ENCODE measurements at places on chromosomes 5 and 9.

DNA sequence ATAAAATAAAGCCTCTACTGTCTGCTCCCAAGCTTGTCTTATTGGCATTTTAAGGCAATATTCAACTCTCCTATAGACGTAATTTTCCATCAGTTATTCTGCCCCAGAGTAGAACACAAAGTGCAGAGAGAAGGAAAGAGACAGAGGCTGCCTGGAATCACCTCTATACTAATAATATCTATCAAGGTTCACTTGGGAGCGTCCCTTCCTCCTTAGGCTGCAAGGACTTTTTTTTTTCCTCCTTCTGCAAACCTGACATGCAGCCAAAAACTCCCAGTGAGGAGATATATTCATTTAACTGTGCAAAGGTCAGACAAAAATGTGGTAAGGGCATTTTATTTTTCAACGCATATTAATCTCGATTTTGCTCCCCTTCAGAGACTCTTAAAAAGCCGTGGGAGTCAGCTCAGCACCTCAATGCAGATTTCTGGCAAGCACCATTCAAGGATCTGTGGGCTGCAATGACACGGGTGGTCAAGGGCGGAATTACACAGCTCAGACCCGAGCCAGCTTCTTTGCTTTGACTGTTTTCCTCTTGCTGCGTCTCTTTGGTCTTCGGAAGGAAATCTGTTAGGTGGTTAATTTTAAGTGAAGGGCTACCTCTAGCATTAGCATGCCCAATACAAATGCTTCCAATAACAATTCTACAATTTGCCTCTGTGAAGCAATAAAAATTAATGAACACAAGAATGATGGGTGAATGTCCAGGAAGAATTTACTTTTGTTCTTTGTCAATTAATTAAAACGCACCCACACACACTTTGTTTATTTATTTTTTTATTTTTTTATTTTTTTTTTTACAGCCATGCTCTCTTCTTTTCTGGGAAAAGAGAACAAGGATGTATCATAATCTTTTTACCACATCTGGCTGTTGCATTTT is 587.7 kb upstream of the GRAMD2B start:
- no peak for DNase-seq

GRCh38 chr9:4061717-4062116 is 238.2 kb downstream of the GLIS3 start:
- DNase-seq, result no peak

DNA sequence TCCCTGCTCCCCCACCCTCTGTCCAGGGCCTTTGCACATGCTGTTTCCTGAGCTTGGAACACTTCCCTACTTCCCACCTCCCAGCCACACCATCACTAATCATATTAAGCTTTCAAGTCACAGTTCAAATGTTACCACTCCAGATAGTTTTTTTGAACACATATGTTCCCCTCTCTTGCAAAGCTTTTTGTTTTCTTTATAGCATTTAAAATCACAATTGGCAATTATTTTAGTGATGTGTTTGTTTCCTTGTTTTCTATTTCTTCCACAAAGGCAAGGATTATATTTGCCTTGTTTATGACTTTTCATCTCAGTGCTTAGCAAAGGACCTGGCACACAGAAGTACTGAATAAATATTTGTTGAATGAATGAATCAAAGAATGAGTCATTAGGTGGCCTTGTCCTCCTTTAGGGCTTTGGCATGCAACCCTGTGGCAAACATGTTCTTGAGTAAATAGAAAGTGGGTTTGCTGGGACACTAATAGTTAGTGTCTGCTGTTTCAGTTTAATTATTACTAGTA is 386.8 kb downstream of the FGF10 start:
- DNase-seq, result no peak

DNA sequence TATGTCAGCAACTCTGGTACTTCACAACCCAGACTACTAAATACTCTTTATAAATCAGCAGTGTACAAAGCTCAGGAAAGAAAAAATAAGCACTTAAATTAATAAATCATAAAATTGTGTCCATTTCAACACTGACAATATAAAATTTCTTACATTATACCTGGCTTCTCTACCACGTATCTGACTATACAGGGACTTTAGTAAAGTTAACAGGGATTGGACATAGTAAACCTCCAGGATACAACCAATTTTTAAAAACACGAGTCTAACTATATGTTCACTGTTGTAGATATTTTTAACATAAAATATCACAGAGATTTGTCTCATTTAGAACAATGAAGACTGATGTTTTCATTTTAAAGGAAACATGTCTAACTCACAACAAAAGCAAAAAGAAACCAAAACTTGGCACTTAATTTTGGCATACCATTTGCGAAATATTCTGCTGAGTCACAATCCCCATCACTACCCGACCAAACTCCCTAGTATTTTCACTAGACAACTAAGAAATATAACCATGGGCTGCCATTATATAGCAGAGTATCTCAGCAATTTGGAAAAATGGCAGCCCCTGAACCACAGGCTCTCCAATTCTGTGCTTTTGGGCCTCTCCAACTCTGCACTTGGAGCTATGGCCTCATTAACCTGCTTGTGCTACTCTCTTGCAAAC is 14.4 kb downstream of the FAM169A start:
- DNase-seq, result no peak

DNA sequence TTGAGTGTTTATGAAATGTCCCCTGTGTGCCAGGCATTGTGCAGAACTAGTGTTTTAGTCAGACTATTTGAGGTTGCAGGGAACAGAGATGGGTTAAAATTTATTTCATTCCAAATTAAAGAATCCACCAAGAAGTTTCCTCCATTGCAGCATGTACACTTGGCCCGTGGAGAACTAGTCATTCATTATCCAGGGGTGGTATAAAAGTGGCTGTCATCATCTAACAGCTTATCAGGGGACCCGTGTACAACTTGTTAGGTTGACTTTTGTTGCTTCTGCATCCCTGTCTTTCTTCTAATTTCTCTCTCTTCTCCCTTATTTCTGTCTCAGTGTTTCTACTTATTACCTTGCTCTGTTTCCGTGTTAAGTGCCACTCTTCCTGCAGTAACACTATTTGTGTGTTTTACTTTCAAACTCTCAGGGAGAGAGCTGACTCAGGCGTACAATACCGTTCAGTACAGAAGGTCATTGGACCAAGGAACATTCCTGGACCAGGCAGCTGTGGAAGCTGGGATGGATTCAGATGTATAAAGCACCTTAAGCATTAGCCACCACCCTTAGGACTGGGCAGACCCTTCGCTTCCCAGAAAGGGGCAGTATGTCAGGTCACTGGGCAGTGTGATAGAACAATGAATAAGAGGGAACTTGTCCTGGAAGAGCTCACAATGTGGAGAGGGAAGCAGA is 36.1 kb downstream of the MAP3K1 start:
- no peak for DNase-seq

DNA sequence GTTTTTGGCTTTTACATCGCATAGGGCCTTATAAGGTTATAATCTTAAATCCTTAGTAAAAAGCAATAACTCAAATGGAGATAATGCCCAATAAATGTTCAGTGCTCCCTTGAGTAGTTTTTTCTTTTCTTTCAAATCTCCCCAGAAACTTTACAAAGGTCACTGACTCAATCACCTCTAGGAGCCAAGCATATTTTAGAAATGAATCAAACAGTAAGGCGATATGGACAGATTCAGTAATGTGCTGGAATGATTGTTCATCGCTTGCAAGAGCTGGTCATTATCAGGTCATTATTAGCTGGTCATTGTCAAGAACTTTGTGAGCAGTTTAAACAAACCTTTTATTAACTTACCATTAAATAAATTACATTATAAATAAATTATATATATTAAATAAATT is 130.4 kb upstream of the SLIT3 start:
- no peak for DNase-seq

DNA sequence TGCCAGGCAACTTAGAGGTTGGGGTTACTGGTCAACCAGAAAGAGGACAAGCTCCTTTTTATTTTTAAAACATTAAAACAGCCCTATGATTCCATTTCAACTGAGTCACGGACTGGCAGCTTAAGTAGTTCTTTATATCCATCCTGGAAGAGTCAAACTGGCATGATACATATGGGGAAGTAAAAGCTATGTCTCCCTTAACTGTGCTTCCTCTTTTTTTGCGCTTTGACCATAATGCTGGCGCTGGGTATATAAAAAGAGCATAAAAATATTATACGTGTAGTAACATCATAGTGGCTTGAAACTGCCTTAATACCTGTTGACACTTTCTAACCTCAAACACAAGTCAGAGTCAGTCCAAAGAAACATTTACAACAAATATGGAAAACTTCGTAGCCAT is 274.4 kb downstream of the CSNK1G3 start:
- no peak for DNase-seq

DNA sequence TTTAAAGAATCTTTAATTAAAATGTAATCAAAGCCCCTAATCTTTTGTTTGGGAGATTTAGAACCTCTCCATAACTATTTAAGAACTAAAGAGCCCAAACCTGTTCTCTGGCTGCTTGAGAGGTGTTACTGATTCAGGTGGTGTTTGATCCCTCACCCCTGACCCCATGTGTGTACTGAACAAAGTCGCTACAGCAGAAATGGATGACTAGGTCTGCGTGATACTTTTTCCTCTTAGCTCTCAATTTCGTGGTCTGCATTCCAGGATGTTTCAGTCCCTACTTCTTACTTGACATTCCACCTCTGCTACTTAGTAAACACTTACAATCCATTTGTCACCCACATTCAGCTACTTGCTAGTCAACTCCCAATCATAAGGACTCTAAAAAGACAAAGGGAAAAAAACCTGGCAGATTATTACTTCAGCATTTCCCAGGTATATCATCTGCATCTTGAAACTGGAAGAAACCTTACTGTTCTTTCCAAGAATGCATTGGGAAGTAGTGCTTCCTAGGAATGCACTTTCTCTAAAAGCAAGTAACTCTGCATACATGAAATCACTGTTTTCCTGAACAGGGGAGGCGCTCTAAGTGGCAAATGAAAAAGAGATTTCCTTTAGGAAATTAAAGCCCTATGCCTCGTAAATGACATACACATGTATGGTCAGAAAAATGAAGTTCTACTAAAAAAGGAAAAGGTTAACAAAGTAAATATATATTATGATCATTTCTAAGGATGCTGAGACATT is 1091.6 kb downstream of the PTPRD start:
- DNase-seq, result no peak

GRCh38 chr9:26324786-26325443 is 567.7 kb downstream of the CAAP1 start:
- DNase-seq, result no peak

GRCh38 chr5:95069948-95070347 is 214.9 kb downstream of the MCTP1 start:
- no peak for DNase-seq

- no peak for DNase-seq
Observed at GRCh38 chr5:72402381-72402890, 82.3 kb downstream of the PTCD2 start.

DNA sequence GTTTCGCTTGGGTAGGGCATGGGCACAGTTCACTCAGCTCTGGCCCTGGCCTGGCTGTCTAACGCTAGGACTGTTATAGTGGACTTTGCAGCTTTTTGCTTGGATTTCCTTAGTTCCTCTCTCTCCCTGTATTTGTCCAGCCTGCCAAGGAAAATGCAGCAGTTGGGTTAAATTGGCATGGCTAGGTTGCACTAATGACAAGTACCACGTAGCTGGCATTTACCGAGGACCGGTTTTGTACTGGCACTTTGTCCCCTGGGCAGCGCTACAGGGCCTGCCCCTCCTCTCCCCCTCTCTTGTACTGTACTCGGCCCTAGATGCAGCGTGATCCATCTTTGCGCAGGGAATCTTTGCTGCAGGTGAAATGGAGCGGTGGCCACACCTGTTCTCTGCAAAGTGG is 2.4 kb downstream of the WDR5 start:
- no peak for DNase-seq

DNA sequence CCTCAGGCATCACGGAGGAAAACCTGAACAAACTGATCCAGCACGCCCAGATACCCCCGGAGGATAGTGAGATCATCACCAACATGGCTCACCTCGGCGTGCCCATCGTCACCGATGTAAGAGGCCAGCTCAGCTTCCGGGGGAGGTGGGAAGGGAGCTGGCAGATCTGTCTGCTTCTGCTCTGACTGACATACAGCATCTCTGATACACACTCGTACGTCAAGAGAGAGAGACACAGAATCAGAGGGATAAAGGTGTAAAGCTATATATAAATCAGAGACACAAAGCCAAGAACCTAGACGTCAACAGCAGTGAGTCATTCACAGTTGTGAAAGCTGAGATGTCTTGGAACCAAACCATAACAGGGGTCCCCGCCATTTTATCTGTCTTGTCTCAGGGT is 30.1 kb upstream of the CFAP157 start:
- no peak for DNase-seq

DNA sequence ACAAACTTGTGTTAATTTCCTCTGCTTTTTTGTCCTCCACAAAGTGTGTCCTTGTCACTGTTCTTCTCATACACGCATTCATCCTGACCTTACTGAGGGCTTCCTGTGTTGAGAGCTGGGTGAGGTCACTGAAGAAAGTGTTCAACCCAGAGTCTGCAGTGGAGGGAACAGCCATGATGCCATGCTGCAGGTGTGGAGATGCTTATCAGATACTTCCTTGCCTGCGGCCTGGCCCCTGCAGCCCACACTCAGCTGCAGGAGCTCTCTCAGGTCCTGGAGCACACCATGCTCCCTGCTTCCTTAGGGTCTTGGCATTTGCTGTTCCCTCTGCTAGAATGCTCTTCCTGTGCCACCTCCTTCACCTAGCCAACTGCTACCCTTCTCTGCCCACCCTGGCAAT is 108.1 kb upstream of the SPRY4 start:
- no peak for DNase-seq

- no peak for DNase-seq
Observed at GRCh38 chr5:84635235-84636055, 250.8 kb upstream of the EDIL3 start.

GRCh38 chr9:125646217-125646616 is 60.8 kb downstream of the MAPKAP1 start:
- no peak for DNase-seq

DNA sequence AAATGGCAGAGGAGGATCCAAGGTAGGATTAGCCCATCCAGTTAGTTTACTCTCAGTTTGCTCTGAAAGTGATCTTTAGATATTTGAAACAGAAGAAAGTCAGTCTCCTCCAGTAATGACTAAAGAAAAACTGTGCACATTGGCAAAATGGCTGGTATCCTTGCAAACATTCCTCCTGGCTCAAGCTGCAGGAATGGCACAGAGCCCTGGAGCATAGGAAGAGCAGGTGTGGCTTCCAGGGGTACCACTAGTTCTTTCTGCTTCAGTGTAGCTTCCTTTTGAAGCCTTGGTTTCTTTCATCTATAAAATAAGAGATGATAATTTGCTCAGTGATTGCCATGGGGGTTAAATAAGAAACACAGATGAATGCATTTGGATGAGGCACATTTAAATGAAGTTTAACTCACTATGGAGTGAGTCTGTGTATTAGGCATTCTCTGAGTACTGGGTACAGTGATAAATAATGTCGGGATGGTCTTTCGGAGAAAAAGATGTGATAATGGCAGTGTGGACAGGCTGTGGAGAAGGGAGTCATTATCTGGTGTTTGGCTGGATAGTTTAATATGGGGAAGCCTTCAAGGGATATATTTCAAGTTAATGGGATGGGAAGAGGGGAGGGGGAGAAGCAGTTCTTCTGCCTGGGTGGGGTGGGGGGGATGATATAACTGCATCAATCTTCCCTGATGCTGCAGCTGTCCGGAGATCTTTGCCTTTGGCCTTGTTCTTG is 217.3 kb upstream of the KLF4 start:
- DNase-seq, result no peak
